ENCODE measurements at places on chromosomes 13 and 19.

GRCh38 chr19:6723108-6723618 lies 2.7 kb upstream of the C3 start:
- no peak for DNase-seq

- DNase-seq = no peak
These were observed 1.7 kb upstream of the SLITRK5 start for GRCh38 chr13:87669379-87669978.

DNA sequence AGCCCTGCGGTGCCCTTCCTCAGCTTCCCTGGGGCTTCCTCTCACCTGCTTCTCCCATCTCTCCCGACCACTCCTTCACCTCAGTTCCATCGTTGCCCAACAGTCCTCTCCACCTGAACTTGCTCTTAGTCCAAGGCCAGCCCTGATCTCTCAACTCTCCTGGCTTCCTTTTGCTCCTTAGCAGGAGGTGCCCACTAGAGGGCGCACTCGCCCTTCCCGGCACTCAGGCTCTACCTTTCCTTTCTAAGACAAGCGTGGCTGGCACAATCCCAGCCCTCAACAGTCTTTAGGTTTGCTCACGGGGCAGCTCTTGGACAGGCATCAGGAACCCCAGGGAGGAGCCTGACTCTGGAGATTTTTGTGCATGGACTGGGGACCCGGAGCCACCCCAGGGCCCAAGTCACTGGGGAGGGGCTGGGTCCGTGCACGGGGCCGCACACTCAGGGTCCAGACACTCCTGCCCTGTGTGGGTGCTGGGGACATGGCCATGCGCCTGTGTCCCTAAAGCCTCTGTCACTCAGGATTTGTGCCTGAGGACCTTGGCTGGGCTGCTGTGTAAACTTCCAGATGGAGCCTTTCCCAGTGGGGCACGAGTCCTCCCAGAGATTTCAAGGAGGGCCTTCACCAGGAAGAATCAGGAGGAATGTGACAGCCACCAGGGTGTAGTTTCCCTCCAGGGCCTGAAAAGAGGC lies 12.1 kb upstream of the CEACAM8 start:
- no peak for DNase-seq

DNA sequence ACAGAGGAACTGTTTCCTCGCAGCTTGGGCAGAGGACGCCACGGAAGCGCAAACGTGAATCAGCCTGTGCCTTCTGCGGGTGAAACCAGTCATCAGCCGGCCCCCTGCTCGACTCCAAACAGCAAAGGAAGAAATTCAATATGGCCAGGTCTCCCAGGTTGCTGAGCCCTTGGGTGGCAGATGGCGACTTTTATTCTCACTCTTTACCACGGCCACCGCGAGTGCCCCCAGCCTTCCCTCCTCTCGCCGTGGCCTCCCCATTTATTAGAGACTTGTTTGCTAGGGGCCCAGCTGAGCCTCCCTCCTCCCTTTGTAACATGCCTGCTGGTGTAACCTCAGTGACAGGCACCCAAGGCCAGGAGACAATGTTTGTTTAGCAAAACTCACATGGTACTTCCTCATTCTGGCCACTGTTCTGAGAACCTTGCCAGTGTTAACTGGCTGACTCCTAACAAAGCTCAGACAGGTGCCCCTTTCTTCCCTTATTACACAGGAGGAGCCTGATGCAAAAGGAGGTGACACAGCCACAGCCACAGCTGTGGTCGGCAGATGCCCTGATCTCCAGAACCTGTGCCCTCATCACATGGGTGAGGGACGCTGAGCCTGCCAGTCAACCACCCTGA lies 5.8 kb downstream of the RAB20 start:
- no peak for DNase-seq

- no peak for DNase-seq
These were observed 106.5 kb upstream of the RFC3 start for GRCh38 chr13:33711436-33711835.

- no peak for DNase-seq
These were observed 2.3 kb downstream of the ADGRE3 start for GRCh38 chr19:14672188-14672872.

- DNase-seq = no peak
These were observed 240.3 kb downstream of the SHISA2 start for GRCh38 chr13:25811506-25811905.

- DNase-seq = no peak
These were observed 194.7 kb downstream of the URI1 start for GRCh38 chr19:30136611-30137195.

GRCh38 chr19:35027851-35028599 lies 2.2 kb upstream of the SCN1B start:
- no peak for DNase-seq

GRCh38 chr19:49065905-49066512 lies 1.4 kb upstream of the NTF4 start:
- no peak for DNase-seq

GRCh38 chr13:77457966-77458365 lies 77.5 kb upstream of the SCEL start:
- no peak for DNase-seq

DNA sequence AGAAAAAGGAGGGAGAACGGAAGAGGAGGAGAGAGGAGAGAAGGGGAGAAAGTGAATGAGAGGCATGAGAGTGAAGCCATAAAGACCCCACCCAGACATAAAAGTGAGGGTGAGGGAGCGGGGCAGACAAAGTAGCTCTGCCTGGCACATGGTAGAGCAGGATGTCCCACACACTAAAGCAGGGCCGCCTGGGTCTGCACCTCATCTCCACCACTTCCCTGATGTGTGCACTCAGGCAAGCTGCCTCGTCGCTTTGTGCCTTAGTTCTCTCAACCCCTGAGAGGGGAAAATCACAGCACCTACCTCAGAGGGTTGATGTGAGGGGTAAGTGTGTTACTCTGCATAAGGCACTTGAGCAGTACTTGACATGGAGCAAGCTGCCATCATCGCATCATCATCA lies 488.1 kb downstream of the COG6 start:
- no peak for DNase-seq

GRCh38 chr13:114319441-114319913 lies 5.2 kb downstream of the CHAMP1 start:
- no peak for DNase-seq

GRCh38 chr19:32308431-32309077 lies 36.9 kb upstream of the ZNF507 start:
- no peak for DNase-seq

GRCh38 chr13:113548171-113548641 lies 36.3 kb upstream of the TFDP1 start:
- no peak for DNase-seq

DNA sequence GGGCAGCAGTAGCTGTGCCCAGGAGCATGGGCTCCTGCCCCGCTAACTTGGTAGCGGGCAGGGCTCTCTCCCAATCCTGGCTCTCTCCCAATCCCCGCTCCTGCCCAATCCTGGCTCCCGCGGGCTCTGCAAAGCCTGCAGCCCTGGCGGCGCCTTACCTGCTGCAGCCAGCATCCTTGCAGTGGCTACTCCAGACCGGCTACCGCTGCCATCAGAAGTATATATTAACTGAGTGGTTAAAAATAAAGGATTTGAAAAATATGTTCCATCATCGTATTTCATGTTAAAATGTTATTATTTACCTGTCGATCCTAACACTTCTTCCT lies 698.2 kb downstream of the SLITRK1 start:
- no peak for DNase-seq

DNA sequence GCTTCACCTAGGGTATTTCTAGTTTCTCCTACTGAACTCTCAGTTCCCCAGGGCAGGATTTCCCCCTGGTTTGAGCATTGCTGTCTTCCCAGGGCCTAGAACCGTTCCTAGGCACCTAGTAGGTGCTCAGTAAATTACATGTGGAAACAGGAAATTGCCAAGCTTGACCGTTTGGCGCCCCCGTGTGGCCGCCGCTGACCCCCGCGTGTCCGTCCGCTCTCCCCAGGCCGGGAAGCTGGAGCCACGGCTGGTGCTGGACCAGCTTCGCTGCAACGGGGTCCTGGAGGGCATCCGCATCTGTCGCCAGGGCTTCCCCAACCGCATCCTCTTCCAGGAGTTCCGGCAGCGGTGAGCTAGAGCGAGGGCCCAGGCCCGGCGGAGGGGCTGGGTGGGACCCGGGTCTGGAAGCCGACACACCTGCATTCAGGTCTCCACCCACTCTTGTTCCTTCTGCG lies 55.5 kb downstream of the MYH14 start:
- DNase-seq = no peak

DNA sequence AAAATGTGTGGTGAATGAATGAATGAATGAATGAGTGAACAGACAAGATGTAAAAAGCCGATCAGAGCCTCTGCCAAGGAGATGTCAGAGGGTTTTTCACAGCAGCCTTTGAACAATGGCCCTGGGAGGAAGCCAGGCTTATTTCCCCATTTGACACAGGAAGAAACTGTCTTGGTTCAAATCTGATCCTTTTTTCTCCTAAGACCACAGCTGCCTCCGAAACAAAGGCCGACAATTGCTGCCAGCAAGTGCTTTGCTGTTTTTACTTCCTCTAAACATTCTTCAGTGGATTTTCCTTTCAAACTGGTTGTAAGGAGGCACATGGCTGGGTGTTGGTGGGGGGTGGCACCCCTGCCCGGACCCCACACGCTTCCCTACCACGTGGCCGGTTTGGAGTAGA lies 44.2 kb upstream of the HOMER3 start:
- no peak for DNase-seq

DNA sequence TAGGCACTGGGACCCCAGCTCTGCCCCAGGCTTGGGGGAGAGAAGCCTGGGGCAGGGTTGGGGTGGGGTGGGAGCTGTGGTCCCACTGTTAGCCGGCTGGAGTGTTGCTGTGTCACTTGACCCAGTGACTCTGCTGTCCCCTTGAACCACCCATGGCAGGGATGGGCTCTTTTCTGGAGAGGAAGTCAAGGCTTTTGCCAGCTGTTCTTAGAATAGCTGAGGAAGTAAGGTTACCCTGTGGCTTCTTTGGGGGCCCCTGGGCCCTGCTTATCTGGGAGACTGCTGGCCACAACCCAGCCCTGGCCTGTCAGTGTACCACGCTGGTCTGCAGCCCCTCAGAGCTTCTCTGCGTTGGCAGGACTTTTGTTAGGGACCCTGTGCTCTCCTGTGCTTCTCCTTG lies 9.1 kb downstream of the PNPLA6 start:
- DNase-seq = no peak

GRCh38 chr13:44795176-44795575 lies 194.1 kb downstream of the NUFIP1 start:
- no peak for DNase-seq

DNA sequence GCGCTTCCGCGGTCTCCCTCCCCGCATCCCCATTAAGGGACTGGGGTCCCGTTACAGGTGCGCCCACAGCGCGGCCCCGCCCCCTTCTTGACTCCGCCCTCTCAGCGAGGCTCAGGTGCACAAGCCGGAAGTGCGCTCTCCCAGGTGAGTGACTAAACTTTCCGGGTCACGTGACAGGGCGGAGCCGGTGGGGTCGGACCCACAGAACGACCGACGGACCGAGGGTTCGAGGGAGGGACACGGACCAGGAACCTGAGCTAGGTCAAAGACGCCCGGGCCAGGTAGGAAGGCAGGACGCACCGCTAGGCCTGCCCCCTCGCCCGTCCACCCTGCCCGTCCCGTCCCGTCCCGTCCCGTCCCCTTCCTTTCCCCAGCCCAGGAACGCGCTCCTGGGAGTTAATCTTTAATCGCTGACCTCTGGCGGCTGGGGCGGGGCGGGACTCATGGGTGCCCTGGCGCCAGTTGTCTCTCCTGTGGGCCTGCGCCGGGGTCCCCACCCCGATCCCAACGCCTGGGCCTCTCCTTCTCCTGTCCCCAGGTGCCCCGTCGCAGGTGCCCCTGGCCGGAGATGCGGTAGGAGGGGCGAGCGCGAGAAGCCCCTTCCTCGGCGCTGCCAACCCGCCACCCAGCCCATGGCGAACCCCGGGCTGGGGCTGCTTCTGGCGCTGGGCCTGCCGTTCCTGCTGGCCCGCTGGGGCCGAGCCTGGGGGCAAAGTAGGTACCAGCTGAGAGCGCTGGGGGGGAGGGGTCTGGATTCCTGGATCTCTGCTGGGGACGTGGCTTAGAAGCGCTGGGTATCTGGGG lies at the start of gene CRB3:
CRB3 (plus strand) TSS at position 202 of the 804 bp plus-strand sequence; CDS start at position 633, 431 bp downstream.
- DNase-seq = peak; percentile 49

- no peak for DNase-seq
These were observed 84.6 kb downstream of the CRYL1 start for GRCh38 chr13:20441056-20441455.

GRCh38 chr19:40141551-40141950 lies 49.7 kb upstream of the MAP3K10 start:
- no peak for DNase-seq

DNA sequence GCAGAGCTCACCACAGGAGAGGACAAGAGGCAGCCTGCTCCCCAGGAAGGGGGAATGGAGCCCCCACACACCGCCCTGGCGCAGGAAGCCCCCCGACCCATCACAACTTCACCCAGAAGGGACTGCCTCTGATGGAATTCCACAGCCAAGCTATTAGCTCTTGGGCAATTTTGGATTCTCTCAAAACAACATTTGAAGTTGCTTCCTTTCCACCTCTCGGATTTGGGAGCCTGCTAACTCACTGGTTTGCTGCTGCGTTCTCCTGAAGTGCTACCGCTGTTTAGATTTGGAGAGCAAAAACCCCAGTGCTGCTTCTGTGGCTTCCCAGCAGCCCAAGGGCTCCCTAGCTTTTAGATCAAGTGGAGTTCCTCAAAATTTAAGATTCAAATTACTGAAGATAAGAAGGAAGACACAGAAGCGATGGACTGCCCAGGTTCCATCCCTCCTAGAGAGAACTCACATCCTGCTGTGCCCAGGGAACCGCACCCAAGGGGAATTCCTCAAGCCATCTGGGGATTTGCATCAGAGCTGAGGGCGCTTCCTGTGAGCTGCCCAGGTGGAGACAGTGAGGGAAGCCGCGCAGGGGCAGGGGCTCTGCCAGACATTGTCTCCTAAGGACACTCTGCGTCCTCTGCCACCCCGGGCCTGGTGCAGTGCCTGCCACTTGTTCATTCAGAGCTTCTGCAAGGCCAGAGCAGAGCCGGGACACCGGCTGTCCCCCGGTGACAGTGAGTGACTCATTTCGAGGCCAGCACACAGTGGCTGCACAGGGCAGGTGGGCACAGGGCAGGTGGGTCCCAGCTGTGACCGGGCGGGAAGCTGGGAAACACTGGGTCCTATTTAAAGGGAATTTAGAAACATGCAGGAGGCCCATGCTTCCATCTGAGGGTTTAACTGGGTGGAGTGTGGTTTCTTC lies 45.5 kb downstream of the COL4A1 start:
- no peak for DNase-seq

DNA sequence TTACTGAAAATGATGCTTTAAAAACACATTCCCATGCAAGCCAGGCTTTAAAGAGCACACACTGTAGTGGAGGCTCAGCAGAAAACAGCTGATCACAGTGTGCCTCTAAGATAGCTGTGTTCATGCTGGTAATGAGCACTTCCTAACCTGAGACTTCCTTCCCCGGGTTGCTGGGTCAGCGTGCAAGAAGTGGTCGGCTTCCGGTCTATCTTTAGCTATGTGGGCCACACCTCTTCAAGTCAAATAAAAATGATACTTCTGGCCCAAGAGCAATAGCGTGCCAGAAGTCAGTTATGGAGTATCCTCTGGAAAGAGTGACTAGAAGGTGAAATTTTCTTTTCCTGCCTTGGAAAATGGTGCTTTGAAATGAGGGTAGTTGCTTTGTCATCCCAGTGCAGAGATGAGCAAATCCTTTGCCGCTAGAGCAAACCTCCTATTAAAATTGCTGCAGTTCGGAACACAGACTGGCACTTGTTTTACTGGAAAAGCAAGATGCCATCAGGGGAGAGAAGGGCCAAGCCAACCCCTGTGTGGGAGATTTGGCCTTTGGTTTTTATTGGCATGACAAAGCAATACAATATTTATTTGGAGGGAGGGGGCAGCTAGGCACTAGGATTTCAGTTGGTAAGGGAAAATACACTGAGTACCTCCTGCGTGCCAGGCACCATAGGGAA lies 64.2 kb downstream of the ARHGAP35 start:
- DNase-seq = no peak

GRCh38 chr13:36453516-36453915 lies 21.2 kb downstream of the CCNA1 start:
- no peak for DNase-seq
